ENCODE measurements at places on chromosomes 12 and 14. TPM values are rescaled to one million over a fixed set of nuclear protein-coding genes. Genes with fewer than 3 reads are reported as not detected.

Gene EXOC3L4
- 2.7 TPM for polyA plus RNA-seq

Gene TAPBPL
- polyA plus RNA-seq, result 1.5 TPM

Gene KIF26A
- 19.5 TPM for polyA plus RNA-seq

Gene ARPC3
- 228 TPM for polyA plus RNA-seq

Gene SLC38A1
- polyA plus RNA-seq, result 54.3 TPM

Gene GZMH
- not detected for polyA plus RNA-seq

DNA sequence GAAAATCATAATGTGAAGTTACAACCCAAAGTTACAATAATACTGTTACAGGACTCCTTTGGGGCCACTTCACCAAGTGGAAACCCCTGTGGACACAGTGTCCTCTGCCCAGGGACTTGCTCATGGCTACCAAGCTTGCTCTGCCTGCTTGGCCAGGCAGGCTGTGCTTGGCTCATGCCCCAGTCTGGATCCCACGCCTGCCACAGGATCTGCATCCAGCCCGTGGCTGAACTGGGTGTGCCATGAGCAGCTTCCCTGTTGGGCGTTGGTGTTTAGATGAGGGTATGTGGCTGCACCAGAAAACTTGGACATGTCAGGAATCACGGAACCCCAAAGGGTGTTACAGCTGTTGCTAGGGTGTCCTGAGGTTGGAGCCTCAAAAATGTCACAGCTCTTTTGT is 820.9 kb downstream of the SLC6A15 start:
- H3K36me3 ChIP-seq, result no peaks in the 10 kb centered on the region
- no peak for DNase-seq
- no peak overlapping the region for H3K27ac ChIP-seq
- H3K27me3 ChIP-seq, result no peaks in the 10 kb centered on the region
- H3K4me1 ChIP-seq, result no peaks in the 10 kb centered on the region

GRCh38 chr14:70784886-70785285 is 24.4 kb downstream of the MAP3K9 start:
- H3K4me3 ChIP-seq, result no peak overlapping the region
- no peaks in the 10 kb centered on the region for H3K4me1 ChIP-seq
- H3K27ac ChIP-seq, result no peak overlapping the region
- no peak for DNase-seq
- H3K27me3 ChIP-seq, result no peaks in the 10 kb centered on the region
- H3K36me3 ChIP-seq, result no peaks in the 10 kb centered on the region

GRCh38 chr12:121132601-121133481 is at the start of gene P2RX7:
P2RX7 (plus strand) TSS chr12:121132876; CDS start chr12:121132971, 95 bp downstream.
- peak; percentile 63 for DNase-seq
- H3K4me1 ChIP-seq, result no peaks in the 10 kb centered on the region
- no peak within 1 kb of the TSS for H3K4me3 ChIP-seq
- no peak within 1 kb of the TSS for H3K27ac ChIP-seq
- no peaks in the 10 kb centered on the region for H3K27me3 ChIP-seq

GRCh38 chr12:69529021-69529420 is 56.2 kb upstream of the CCT2 start:
- DNase-seq, result no peak
- no peaks in the 10 kb centered on the region for H3K4me1 ChIP-seq
- no peaks in the 10 kb centered on the region for H3K36me3 ChIP-seq
- no peak overlapping the region for H3K4me3 ChIP-seq
- H3K27ac ChIP-seq, result peak overlapping the region; percentile 65
- H3K27me3 ChIP-seq, result no peaks in the 10 kb centered on the region

GRCh38 chr12:49740930-49741881 is at the start of gene TMBIM6:
TMBIM6 (plus strand) TSS chr12:49741557; CDS start chr12:49752494, 10,937 bp downstream.
- no peaks in the 10 kb centered on the region for H3K36me3 ChIP-seq
- no peaks in the 10 kb centered on the region for H3K27me3 ChIP-seq
- peak within 1 kb of the TSS; percentile 83 for H3K4me3 ChIP-seq
- H3K4me1 ChIP-seq, result peaks cover 29% of the 10 kb centered on the region

DNA sequence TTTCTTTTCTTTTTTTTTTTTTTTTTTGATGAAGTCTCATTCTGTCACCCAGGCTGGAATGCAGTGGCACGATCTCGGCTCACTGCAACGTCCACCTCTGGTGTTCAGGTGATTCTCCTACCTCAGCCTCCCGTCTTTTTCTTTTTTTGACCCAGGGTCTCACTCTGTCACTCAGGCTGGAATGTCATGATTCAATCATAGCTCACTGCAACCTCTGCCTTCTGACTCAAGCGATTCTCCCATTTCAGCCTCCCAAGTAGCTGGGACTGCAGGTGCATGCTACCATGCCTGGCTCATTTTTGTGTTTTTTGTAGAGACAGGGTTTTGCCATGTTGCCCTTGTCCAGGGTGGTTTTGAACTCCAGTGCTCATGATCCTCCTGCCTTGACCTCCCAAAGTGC is 12.0 kb downstream of the FUT8 start:
- H3K27ac ChIP-seq, result no peak overlapping the region
- H3K4me1 ChIP-seq, result no peaks in the 10 kb centered on the region
- DNase-seq, result no peak
- no peak overlapping the region for H3K4me3 ChIP-seq
- H3K36me3 ChIP-seq, result no peaks in the 10 kb centered on the region

DNA sequence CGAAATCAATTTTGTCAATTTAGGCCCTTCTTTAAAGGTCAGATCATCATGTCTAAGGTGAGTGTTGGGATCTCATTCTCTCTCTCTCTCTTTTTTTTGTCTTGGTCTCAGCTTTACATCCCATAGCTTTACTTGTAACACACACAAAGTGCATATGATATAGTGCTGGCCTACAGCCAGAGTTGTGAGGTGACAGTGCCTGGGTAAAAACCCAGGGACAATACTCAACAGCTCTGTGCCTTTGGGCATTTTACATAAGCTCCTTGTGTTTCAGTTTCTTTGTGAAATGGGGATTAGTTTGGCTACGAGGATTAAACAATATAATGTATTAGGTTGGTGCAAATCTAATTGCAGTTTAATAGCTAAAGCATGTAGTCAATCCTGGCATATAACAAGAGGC is 40.2 kb downstream of the GRIP1 start:
- no peak overlapping the region for H3K4me3 ChIP-seq
- H3K4me1 ChIP-seq, result peaks cover 2% of the 10 kb centered on the region
- H3K27ac ChIP-seq, result no peak overlapping the region
- no peak for DNase-seq
- no peaks in the 10 kb centered on the region for H3K36me3 ChIP-seq
- no peaks in the 10 kb centered on the region for H3K27me3 ChIP-seq

- no peaks in the 10 kb centered on the region for H3K36me3 ChIP-seq
- DNase-seq, result peak; percentile 67
- peaks cover 22% of the 10 kb centered on the region for H3K4me1 ChIP-seq
- peak overlapping the region; percentile 98 for H3K27ac ChIP-seq
- H3K27me3 ChIP-seq, result no peaks in the 10 kb centered on the region
- H3K4me3 ChIP-seq, result peak overlapping the region; percentile 100
These were observed 1.8 kb upstream of the RCOR1 start for GRCh38 chr14:102590667-102591099.

GRCh38 chr12:54590978-54591591 is 2.6 kb upstream of the PPP1R1A start:
- H3K27ac ChIP-seq, result peak overlapping the region; percentile 59
- H3K4me3 ChIP-seq, result no peak overlapping the region
- peak; percentile 33 for DNase-seq
- H3K27me3 ChIP-seq, result no peaks in the 10 kb centered on the region
- peaks cover 42% of the 10 kb centered on the region for H3K4me1 ChIP-seq
- no peaks in the 10 kb centered on the region for H3K36me3 ChIP-seq

DNA sequence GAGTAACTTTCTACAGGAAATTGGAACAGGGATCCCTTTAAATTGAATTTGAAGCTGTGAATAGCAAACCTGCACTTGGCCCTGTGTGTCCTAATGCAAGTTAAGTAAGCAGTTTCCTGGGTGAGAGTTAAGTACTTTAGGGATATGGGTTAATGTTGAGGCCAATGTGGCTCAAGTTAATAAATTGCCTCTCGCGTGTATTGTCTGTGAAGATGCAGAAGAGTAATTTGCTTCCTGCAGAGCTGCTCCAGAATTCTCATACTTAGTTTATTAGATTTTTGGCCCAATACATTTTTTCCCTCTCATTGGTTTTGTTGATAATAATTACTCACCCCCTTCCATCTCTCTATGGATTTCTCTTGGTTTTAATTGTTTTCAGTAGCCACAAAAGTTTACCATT is 86.5 kb downstream of the SLC25A47 start:
- no peaks in the 10 kb centered on the region for H3K36me3 ChIP-seq
- H3K27ac ChIP-seq, result no peak overlapping the region
- DNase-seq, result no peak
- peaks cover 7% of the 10 kb centered on the region for H3K4me1 ChIP-seq
- H3K27me3 ChIP-seq, result no peaks in the 10 kb centered on the region
- H3K4me3 ChIP-seq, result no peak overlapping the region

DNA sequence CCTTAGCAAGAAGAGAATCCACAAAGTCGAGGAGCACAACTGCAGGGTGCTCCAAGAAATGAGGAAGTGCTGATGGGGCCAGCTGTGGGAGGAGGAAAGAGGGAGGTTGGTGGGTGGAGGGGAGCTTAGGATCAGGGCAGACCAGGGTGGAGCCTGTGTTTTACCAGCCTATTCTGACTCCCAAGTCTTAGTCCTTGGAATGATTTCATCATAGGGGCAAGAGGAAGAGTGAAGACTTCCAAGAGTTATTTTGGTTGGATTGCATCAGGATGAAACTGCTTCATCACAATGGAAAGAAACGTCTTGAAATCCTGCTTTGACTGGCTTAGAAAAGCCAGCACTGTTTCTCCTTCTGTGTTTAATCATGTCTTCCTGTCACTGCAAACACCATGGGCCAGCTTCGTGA is 194.0 kb downstream of the DPF3 start:
- no peak overlapping the region for H3K4me3 ChIP-seq
- peaks cover 5% of the 10 kb centered on the region for H3K36me3 ChIP-seq
- H3K4me1 ChIP-seq, result peaks cover 45% of the 10 kb centered on the region
- peak overlapping the region; percentile 72 for H3K27ac ChIP-seq

DNA sequence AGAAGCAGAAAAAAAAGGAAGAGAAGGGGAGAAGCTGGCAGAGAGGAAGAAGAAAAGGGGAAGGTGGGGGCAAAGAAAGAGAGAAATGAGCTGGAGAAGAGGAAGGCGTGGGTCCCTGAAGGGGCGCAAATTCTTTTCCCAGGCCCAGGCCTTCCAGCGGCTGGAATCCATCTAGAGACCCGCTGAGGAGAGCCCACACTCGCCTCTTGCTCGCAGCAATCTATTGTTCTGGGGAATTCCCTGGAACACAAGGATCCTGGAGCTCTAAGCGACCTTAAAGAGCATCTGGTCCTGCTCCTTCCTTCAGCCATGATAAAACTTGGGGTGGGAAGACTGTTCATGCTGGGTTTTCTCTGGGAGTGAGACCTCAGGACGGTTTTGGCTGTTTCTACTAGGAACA is 41.2 kb upstream of the FKBP4 start:
- H3K36me3 ChIP-seq, result no peaks in the 10 kb centered on the region
- H3K27me3 ChIP-seq, result peaks cover 28% of the 10 kb centered on the region
- no peak for DNase-seq
- no peak overlapping the region for H3K4me3 ChIP-seq

GRCh38 chr14:100524933-100525243 is 62.3 kb downstream of the BEGAIN start:
- H3K4me3 ChIP-seq, result no peak overlapping the region
- no peaks in the 10 kb centered on the region for H3K36me3 ChIP-seq
- H3K27me3 ChIP-seq, result no peaks in the 10 kb centered on the region
- no peak overlapping the region for H3K27ac ChIP-seq
- no peaks in the 10 kb centered on the region for H3K4me1 ChIP-seq
- DNase-seq, result peak; percentile 50

- no peak overlapping the region for H3K4me3 ChIP-seq
- DNase-seq, result no peak
- peaks cover 33% of the 10 kb centered on the region for H3K36me3 ChIP-seq
These were observed 64.0 kb downstream of the PTPN11 start for GRCh38 chr12:112482733-112483132.

DNA sequence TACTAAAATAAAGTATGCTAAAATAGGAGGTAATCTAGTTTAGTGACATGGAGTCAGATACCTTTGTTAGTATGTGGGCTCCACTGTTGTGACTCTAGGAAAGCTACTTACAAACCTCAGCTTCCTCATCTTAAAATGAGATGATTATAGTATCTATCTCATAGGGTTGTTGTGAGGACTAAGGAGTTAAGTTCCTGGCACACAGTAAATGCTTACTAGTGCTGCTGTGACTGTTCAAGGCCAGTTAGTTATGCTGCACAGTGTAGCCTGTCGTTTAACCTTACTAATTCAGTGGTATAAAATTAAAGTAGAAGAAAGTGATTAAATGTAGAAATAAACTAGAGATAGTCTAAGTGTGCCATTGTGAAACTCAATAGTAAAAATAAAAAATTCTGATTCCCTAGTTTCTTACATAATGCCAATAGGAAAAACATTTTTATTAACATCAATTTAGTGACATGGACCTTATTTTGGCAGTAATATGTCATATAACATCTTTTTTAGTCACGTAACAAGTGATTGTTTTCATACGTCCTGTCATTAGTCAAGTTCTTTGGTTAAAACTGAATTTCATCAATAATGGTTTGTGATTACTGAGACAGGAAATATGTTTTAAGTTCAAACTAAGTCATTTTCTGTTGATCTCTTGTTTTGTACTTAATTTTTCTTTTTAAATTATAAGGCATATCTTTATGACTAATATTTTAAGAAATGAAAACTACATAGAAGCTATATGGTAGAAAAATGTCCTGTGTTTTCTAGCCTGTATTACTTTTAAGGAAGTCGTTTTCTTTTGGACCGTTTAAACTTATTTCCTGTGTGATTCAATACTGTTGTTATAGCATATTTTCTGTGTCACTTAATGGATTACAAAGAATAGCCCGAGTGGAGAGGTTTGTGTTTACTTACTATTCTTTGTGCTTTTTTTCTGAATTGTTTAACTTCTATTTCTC is 74.0 kb downstream of the PCNX1 start:
- no peak overlapping the region for H3K4me3 ChIP-seq
- peaks cover 12% of the 10 kb centered on the region for H3K36me3 ChIP-seq
- no peak overlapping the region for H3K27ac ChIP-seq
- peaks cover 20% of the 10 kb centered on the region for H3K4me1 ChIP-seq
- no peak for DNase-seq

GRCh38 chr12:70180130-70180529 is 63.1 kb upstream of the CNOT2 start:
- no peak for DNase-seq
- H3K4me1 ChIP-seq, result no peaks in the 10 kb centered on the region
- no peaks in the 10 kb centered on the region for H3K36me3 ChIP-seq
- H3K4me3 ChIP-seq, result no peak overlapping the region
- no peaks in the 10 kb centered on the region for H3K27me3 ChIP-seq

GRCh38 chr14:64688811-64689281 is 15.4 kb upstream of the PLEKHG3 start:
- H3K27me3 ChIP-seq, result no peaks in the 10 kb centered on the region
- H3K27ac ChIP-seq, result no peak overlapping the region
- H3K36me3 ChIP-seq, result no peaks in the 10 kb centered on the region
- no peaks in the 10 kb centered on the region for H3K4me1 ChIP-seq
- DNase-seq, result no peak

- DNase-seq, result no peak
- H3K36me3 ChIP-seq, result no peaks in the 10 kb centered on the region
These were observed 9.8 kb upstream of the BDKRB2 start for GRCh38 chr14:96194657-96195431.

GRCh38 chr12:26691234-26691970 is 141.6 kb downstream of the ITPR2 start:
- H3K27ac ChIP-seq, result no peak overlapping the region
- DNase-seq, result peak; percentile 93
- H3K36me3 ChIP-seq, result no peaks in the 10 kb centered on the region
- no peak overlapping the region for H3K4me3 ChIP-seq
- no peaks in the 10 kb centered on the region for H3K4me1 ChIP-seq
- H3K27me3 ChIP-seq, result no peaks in the 10 kb centered on the region
